Endothelial cell of umbilical vein (primary cell): ENCODE measurements at places on chromosomes 5 and 9. TPM values are rescaled to one million over a fixed set of nuclear protein-coding genes. Genes with fewer than 3 reads are reported as not detected.

Gene LVRN
- 0.28 and 0.38 TPM in 2 replicates for total RNA-seq

Gene PCDHGA7
- 1.5 and 1.8 TPM in 2 replicates for total RNA-seq

Gene MEGF10
- total RNA-seq, result 0.21 and 1.00 TPM in 2 replicates

Gene LCN1
- total RNA-seq, result not detected in 2 replicates

Gene SHB
- total RNA-seq, result 22.3 and 24.9 TPM in 2 replicates

Gene ANKRD18A
- 0.21 TPM in 1 of 2 replicates, not detected in the other for total RNA-seq

Gene RC3H2
- 57.3 and 63.0 TPM in 2 replicates for total RNA-seq

Gene CTSL
- 105 and 107 TPM in 2 replicates for total RNA-seq

Gene DNAI1
- not detected in 2 replicates for total RNA-seq

Gene IL17B
- not detected in 2 replicates for total RNA-seq

Gene WDR38
- total RNA-seq, result not detected in 2 replicates

Gene WDR31
- total RNA-seq, result 0.62 and 1.00 TPM in 2 replicates

Gene N4BP3
- total RNA-seq, result 38.2 and 40.3 TPM in 2 replicates

Gene ARID3C
- not detected in 2 replicates for total RNA-seq

Gene DMRT3
- total RNA-seq, result not detected in 2 replicates

Gene MYMK
- not detected in 2 replicates for total RNA-seq

Gene HK3
- not detected in 2 replicates for total RNA-seq

Gene HRH2
- not detected in 2 replicates for total RNA-seq

Gene NOXA1
- total RNA-seq, result 0.91 and 1.3 TPM in 2 replicates

Gene PCDHGA1
- 0.22 and 0.30 TPM in 2 replicates for total RNA-seq
